ENCODE measurements at places on chromosomes 11 and 22.

DNA sequence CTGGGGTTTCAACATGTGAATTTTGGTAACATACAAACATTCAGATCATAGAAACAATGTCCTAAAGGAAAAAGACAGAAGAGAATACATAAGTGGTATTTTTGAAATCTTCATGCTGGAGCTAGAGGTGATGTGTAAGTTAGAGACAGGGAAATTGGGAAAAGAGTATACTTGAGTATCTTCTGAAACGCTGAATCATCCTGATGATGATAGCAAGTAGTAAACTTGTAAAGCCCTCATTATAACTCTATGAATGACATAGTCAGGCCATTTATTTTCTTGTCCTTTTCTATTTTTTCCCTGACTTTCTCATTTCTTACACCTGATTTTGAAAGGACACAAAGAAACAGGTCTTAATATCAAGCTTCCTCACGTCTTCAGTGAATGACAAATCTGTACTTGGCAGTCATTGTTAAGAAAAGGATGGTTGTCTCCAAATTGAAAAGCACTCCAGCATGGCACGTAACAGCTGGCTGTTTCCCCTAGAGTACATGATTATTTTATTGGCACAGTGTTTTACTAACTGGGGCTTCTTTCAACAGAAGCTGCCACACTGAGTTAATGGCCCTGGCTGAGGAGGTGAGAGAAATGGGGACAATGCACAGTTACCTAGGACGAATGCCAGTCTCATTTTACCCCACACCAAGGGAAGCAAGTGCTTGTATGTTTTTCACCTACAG lies 140.7 kb upstream of the CTSC start:
- no peak for DNase-seq

DNA sequence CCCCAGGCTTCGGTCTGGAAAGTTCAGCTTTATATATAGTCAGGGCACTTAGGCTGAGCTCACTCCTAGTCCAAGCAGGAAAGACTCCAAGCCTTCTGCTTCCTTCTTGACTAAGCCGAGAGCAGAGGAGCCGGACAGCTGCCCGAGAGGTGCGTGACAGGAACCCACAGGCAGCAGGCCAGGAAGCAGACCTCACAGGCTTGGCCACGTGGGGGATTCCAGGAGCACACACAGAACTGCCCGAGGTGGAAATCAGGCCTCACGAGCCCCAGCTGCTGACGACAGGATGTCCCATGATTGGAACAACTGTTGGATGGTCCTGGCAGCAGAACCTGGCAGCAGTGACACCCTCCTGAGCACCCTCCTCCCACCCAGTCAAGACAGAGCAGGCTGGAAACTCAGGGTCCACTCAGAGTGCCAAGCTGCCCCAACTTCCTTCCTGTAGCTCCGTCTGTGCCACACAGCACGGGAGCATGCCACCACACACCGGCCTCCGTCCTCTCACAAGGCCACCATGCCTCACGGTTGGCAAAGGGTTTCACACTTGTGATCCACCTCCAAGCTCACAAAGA lies 5.4 kb downstream of the PLA2G6 start:
- DNase-seq, result peak; percentile 92

GRCh38 chr11:22680628-22681027 lies 14.2 kb downstream of the GAS2 start:
- no peak for DNase-seq

DNA sequence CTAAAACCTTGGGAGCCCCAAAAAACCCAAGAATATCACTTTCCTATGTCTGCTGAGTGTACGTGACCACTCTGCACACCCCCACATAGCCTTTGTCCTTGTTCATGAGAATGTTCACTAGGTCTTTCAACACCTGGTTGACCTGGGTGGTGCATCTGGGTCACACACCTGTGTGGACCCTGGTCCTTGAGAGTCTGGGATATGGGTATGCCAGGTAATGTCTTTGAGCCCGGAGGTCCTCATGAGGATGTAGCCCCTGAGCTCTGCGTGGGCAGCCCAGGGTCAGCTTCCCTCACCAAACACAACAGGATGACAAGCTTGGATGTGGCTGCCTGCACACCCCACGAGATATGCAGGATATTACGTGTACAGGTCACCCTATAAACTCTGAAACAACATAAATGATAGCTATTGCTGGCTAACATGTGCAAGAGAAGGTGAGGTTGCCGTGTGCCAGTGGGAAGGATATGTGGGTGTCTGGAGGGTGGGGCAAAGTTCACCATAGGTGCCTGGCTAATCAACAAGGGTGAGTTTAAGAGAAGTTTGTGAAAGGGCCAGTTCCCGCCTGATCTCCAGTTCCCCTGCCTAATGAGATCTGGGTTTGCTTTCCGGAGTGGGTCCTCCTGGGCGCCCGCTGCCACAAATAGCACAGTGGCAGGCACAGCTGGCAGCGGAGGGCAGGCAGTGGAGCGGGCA lies 1.4 kb upstream of the PPARA start:
- no peak for DNase-seq

- no peak for DNase-seq
Observed at GRCh38 chr11:127042445-127042844, 41.9 kb upstream of the KIRREL3 start.

- DNase-seq, result no peak
Observed at GRCh38 chr11:86230921-86231434, 13.6 kb upstream of the EED start.

DNA sequence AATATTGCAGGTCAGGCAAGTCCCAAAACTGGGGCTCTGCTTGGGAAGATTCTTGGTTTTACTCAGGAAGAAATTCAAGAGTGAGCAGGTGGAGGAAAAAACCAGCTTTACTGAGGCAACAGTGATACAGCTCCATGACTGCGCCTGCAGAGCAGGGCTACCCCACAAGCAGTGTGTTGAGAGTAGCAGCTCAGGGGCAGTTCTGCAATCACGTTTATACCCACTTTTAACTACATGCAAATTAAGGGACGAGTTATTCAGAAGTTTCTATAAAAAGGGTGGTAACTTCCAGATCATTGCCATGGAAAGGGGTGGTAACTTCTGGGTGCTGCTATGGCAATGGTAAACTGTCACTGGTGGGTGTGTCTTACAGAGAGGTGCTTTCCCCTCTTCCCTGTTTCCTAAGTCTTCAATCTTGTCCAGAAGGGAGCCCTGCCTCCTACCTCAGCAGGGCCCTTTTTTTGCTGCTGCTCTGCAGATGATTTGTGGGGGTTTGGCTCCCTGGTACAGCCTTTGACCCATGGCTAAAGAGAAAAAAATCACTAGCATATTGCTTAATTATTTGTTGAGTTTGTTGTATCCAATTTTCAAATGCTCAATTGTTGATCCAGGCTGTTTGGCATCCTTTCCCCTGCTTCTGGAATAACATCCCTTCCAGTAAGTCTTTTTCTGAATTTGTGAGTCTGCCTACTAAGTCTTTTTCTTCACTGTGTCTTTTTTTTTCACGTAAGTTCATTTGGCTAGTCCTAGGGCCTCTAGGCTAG lies 30.0 kb upstream of the ME3 start:
- no peak for DNase-seq

DNA sequence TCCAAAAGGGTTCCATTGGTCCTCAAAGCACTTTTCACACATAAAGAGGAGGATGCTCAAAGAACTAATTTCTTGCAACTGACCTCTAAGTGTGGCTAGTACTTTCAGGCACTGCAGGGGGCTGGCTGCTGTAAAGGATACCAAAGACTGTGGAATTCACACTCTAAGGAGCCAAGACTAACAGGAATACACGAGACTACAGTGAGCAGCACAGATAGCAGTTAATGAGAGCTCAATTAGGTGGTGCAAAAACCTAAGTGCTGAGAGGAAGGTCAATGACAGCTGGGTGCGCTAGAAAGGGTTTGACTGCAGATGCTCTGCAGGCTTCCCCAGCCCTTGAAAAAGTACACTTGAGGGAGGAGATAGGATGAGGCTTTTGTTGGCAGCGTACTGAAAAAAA lies 124.3 kb upstream of the NTM start:
- DNase-seq, result no peak

DNA sequence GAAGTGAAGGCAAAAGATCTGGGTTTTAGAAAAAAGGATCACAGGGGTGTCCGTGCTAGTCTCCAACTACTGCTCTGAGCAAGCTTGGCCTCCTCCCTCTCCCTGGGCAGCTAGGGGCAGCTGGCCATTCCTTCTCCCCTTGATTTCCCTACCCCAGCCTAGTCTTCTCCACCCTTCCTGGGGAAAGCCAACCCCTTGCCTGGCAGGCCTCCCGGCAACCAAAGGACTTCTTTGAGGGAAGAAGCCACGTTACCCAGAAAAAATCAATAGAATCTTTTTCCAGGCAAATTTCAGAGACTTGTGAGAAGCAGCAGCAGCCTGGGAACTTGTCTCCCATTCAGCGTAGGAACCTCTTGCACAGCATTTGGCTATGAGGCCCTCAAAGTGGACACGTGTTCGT lies 91.5 kb downstream of the MIAT start:
- no peak for DNase-seq

DNA sequence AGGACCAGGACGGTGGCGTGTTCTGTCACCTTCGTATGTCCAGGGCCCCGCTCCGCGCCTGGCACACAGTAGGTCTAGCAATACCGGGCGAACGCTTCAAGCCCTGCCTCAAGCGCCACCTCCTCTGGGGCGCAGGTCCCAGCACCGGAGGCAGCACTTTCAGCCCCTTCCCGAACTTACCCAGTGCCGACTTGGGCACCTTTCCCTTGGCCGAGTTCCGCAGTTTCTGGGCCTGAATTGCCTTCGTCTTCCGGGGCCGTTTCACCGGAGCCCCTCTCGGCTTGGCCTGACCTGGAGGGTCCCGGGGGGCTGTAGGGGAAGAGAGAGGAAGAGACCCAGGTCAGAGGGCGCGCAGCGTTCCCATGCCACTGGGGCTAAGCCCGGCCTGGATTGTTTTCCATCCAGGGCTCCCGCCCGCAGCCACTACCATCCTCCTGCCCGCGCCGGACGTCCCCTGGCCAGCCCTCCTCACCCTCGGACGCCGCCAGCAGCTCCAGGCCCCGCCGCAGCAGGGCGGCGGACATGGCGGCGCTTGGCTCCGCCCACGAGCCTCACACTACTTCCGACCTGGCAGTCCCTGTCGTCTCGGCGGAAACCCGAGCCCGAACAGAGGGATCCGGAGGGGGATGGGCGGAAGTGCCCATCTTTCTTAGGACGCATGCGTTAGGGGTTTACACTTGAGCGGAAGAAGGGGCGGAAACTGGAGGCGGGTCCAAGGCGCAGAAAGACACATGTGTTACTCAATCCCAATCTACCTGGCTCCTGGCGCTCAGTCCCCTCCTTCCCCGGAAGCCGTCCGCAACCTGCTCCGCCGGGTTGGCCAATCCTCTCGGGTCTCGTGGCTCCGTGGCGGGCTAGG lies at the start of gene RPS19BP1:
RPS19BP1 (minus strand) TSS at position 534 of the 859 bp plus-strand sequence; CDS start at position 524, 10 bp downstream.
- DNase-seq, result peak; percentile 96

DNA sequence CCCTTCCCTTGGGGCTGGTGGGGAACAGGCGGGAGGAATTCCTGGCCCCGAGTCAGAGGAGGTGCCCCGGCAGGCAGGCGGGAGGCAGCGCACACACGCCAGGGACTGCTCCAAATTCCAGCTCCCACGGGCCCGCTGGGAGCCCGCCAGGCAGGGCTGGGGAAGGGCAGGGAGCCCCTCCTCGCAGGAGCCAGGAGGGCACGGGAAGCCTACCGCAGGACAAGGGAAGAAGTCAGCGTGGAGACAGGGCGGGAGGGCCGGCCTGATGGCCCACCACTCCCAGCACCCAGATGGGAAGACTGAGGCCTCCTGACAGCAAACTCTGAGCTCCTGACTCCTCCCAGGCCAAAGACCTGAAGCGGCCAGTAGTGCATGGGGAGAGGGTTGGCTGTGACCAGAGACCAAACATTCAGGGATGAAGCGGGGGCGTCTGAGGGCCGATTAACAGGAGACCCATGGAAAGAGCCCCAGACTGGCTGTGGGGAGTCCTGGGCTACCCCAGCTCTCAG lies 22.4 kb downstream of the RPL3 start:
- no peak for DNase-seq

DNA sequence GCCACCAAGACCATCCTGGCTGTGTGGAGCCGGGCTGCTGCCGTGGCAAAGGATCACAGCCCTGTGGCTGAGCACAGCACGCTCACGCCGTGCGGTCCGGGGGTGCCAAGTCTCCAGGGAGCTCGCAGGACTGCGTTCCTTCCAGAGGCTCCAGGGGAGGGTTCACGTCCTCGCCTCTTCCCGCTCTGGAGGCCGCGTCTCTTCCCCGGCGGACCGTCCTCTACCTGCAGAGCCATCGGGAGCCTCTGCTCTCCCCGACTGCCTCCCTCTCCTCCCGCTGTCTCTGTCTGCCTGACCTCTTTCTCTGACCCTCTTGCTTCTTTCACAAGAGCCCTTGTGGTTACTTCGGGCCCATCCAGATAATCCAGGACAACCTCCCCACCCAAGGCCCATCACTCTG lies 11.4 kb upstream of the MUC5AC start:
- no peak for DNase-seq

GRCh38 chr22:22823131-22823810 lies 64.3 kb upstream of the IGLL5 start:
- DNase-seq, result peak; percentile 31

DNA sequence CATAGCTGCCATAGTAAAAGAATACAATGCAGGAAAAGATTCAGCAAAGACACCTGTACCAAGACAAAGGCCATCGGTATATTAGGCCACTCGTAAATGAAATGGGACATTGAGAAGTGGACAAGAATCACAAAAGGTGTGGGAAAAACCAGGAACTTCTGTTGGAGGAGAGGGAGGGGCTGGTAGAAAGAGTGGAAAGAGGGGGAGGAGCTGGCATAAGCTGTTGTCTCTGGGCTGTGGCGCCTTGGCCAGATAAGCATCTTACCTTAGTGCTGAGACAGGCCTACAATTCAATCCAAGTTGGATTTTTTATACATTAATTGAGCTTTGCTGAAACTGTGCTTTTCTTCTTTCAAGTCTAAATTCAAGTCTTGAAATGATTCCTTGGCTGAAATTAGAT lies 37.1 kb downstream of the ZNF202 start:
- no peak for DNase-seq

- DNase-seq, result no peak
Observed at GRCh38 chr22:35684270-35684700, 33.4 kb upstream of the APOL5 start.

DNA sequence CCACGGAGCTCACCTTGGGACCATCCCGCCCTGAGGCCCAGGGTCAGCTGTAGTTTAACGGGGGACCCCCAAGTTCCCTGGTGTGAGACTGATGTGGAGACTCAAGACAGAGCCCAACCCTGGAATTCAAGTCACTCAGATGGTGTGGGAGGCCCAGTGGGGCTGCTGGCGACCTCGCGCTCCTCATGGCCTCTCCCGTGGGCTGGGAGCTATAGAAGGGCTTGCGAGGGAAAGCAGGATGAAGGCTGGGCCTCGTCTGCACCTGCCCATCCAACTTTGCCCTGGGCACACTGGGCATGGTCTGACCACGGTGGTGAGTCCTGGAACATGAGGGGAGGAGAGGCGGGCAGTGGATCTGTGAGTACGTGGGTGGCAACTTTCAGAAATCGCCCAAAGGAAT lies 13.6 kb upstream of the TTLL12 start:
- no peak for DNase-seq

GRCh38 chr22:31639436-31640039 lies 22.5 kb downstream of the PISD start:
- peak; percentile 21 for DNase-seq
